ENCODE measurements at places on chromosomes 13 and 19. TPM values are rescaled to one million over a fixed set of nuclear protein-coding genes. Genes with fewer than 3 reads are reported as not detected.
A peak's percentile ranks its signal among the peaks of the same experiment; 100 is the strongest.

DNA sequence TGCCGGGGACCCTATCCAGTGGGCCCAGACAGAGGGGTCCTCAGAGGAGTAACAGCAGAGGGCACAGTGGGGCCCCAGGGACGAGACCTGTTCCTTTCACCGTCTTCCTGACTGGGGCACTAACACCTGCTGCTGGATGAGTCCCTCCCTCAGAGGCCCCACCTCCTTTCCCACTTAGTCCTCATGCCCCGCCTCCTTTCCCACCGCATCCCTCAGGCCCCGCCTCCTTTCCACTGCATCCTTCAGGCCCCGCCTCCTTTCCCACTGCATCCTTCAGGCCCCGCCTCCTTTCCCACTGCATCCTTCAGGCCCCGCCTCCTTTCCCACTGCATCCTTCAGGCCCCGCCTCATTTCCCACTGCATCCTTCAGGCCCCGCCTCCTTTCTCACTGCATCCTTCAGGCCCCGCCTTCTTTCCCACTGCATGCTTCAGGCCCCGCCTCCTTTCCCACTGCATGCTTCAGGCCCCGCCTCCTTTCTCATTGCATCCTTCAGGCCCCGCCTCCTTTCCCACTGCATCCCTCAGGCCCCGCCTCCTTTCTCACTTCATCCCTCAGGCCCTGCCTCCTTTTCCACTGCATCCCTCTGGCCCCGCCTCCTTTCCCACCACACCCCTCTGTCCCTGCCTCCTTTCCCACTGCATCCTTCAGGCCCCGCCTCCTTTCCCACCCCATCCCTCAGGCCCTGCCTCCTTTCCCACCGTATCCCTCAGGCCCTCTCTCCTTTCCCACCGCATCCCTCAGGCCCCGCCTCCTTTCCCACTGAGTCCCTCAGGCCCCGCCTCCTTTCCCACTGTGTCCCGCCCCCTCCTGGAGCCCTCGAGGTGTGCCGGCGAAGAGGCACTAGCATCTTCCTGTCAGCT lies 6.7 kb downstream of the SPPL2B start:
- no peaks in the 10 kb centered on the region for H3K27me3 ChIP-seq
- H3K36me3 ChIP-seq = peaks cover 6% of the 10 kb centered on the region
- no peak for DNase-seq
- H3K4me3 ChIP-seq = no peak overlapping the region
- no peaks in the 10 kb centered on the region for H3K4me1 ChIP-seq

DNA sequence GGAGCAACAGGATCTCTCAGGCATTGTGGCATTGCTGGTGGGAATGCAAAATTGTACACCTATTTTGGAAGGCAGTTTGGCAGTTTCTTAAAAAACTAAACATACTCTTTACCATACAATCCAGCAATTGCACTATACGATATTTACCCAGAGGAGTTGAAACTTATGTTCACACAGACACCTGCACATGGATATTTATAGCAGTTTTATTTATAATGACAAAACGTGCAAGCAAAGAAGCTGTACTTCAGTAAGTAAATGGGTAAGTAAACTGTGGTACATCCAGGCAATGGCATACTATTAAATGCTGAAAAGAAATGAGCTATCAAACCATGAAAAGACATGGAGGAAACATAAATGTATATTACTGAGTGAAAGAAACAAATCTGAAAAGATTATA lies 71.6 kb upstream of the UBAC2 start:
- H3K27ac ChIP-seq = no peak overlapping the region
- H3K4me1 ChIP-seq = peaks cover 3% of the 10 kb centered on the region
- no peaks in the 10 kb centered on the region for H3K36me3 ChIP-seq
- H3K4me3 ChIP-seq = no peak overlapping the region

- H3K4me3 ChIP-seq = no peak overlapping the region
- no peak for DNase-seq
- H3K27me3 ChIP-seq = no peaks in the 10 kb centered on the region
- H3K36me3 ChIP-seq = peaks cover 18% of the 10 kb centered on the region
These were observed 1.5 kb downstream of the ZNF296 start for GRCh38 chr19:45074744-45075300.

- no peaks in the 10 kb centered on the region for H3K4me1 ChIP-seq
- H3K4me3 ChIP-seq = no peak overlapping the region
- no peak for DNase-seq
- no peak overlapping the region for H3K27ac ChIP-seq
- H3K27me3 ChIP-seq = no peaks in the 10 kb centered on the region
These were observed 327.4 kb upstream of the ZNF507 start for GRCh38 chr19:32018014-32018413.

Gene TYROBP
- total RNA-seq = not detected

- no peaks in the 10 kb centered on the region for H3K36me3 ChIP-seq
- H3K4me1 ChIP-seq = peaks cover 27% of the 10 kb centered on the region
- no peak overlapping the region for H3K27ac ChIP-seq
- DNase-seq = no peak
- H3K4me3 ChIP-seq = no peak overlapping the region
These were observed 76.2 kb downstream of the DHRS12 start for GRCh38 chr13:51727634-51728274.

DNA sequence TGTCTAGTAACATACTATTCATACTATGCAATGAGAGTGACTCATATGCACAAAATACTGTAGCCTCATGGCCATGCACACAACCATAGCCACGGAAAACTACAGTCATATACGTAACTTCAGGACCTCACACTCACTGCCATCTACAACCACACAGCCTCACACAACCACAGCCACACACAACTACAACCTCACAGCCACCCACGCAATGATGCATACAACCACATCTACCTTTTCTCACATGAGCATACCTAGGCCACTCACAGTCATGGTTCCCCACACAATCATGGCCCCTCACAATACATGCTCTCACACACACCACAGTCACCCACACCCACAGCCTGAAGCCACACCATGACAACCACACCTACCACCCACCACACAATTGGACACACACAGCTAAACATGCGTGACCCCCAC lies 8.7 kb upstream of the TNFSF14 start:
- no peaks in the 10 kb centered on the region for H3K4me1 ChIP-seq
- H3K4me3 ChIP-seq = no peak overlapping the region
- H3K36me3 ChIP-seq = no peaks in the 10 kb centered on the region
- no peak for DNase-seq

DNA sequence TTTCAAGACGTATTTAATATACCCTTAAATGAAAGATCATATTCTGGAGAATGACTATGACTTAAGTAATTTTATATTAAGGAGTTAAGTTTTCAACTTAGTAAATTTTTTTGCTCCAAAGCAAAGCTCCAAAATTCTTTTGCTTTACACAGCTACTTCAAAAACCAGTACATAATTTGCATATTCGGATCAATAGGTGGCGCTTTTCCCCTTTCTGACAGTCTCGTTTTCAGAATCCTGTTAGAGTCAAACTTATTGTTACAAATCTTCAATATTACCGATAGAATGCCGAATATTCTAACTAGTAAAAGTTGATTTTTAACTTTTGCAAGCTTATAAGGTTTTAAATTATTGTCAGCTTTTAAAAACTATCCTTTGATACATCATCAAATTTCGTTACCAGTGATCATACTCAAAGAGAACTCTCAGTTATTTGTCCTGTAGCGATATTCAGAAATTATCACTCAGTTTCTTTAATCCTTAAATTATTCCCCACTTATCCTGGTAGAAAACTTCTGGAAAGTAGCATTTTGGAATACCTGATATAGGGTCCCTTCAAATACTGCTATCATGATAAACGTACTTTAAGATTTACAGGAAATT lies 852.7 kb upstream of the KLHL1 start:
- no peak overlapping the region for H3K4me3 ChIP-seq
- no peaks in the 10 kb centered on the region for H3K27me3 ChIP-seq
- DNase-seq = peak; percentile 13

DNA sequence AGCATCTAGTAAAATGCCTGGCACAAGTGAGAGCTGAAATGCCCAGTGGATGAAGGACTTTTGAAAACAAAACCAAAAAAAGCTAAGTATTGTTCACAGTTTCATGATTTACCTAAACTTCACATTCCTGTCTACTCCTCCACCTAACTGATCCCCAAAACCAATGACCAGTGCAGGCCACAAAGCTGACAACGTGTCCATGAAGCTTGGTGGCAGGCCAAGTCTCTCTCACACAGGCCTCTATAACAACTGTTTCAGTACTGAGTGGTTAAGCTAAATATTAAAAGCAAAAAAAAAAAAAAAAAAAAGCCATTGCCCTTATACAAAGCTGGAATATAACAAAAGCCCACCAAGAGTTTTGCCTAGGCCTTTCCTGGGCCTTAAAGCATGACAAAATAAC lies 36.4 kb downstream of the STK24 start:
- no peak overlapping the region for H3K27ac ChIP-seq
- H3K27me3 ChIP-seq = no peaks in the 10 kb centered on the region
- DNase-seq = no peak
- H3K4me3 ChIP-seq = no peak overlapping the region
- peaks cover 2% of the 10 kb centered on the region for H3K36me3 ChIP-seq

Gene IRGC
- not detected for total RNA-seq

GRCh38 chr19:14553939-14554243 lies 18.0 kb downstream of the NDUFB7 start:
- no peak overlapping the region for H3K27ac ChIP-seq
- H3K4me1 ChIP-seq = peaks cover 6% of the 10 kb centered on the region
- no peak overlapping the region for H3K4me3 ChIP-seq
- H3K36me3 ChIP-seq = no peaks in the 10 kb centered on the region
- DNase-seq = no peak

Gene ZNF85
- total RNA-seq = 5.9 TPM

GRCh38 chr13:25286308-25286968 lies 850 bp downstream of the MTMR6 start:
- H3K27ac ChIP-seq = peak overlapping the region; percentile 72
- no peaks in the 10 kb centered on the region for H3K4me1 ChIP-seq
- H3K36me3 ChIP-seq = no peaks in the 10 kb centered on the region
- DNase-seq = peak; percentile 58
- H3K4me3 ChIP-seq = peak overlapping the region; percentile 93

DNA sequence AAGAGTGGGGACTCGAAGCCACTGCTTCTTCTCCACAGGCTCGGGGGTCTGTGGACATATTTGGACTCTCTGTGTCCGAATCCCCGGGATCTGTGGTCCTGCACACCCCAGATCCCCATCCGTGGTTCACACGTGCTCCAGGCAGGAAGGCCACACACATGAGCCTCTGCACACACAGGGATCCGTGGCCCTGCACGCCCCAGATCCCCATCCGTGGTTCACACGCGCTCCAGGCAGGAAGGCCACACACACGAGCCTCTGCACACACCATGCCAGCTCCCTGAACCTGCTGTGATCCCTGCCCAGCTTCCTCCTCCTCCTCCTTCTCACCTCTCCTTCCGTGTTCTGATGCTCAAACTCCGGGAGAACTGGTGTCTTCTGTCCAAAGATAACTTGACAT lies 3.1 kb downstream of the TEX29 start:
- H3K27me3 ChIP-seq = peaks cover 3% of the 10 kb centered on the region
- H3K4me1 ChIP-seq = no peaks in the 10 kb centered on the region
- no peaks in the 10 kb centered on the region for H3K36me3 ChIP-seq
- DNase-seq = no peak
- H3K4me3 ChIP-seq = no peak overlapping the region
- no peak overlapping the region for H3K27ac ChIP-seq

DNA sequence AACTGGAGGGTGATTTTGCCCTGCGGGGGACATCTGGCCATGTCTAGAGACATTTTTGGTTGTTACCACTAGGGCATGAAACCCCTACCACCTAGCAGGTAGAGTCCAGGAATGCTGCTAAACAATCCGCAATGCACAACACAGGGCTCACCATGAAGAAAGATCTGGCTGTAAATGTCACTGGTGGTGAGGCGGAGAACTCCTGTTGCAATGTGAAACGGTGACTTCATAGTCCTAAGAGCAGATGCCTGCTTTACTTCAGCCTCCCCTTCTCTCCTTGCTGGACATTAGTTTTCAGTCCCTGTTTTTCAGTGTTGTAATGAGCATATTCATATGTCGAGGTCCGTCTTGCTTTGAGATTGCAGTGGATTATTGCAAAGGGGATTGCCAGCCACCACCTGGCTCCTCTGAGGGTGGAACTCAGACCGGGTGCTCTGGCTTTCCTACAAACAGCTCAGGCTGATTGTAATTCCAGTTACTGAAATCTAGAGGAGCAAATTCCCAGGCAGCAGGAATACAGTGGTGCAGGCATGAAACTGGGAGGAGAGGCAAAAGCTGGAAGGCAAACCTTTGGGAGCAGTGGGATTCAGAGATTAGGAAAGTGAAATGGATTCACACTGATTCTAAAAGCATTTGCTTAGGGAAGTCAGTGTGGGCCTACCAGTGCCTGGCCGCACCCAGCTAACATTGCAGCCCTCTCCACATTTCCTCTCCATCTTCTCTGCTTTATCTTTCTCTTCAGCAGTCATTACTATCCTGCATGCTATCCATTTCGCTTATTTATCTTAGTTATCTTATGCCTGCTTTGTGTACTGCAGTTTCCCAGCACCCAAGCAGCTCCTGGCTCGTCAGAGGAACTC lies 76.1 kb upstream of the PCDH8 start:
- no peaks in the 10 kb centered on the region for H3K4me1 ChIP-seq
- H3K4me3 ChIP-seq = no peak overlapping the region
- no peaks in the 10 kb centered on the region for H3K27me3 ChIP-seq
- no peaks in the 10 kb centered on the region for H3K36me3 ChIP-seq
- no peak overlapping the region for H3K27ac ChIP-seq
- DNase-seq = no peak

Gene LPAR2
- total RNA-seq = under 0.01 TPM

DNA sequence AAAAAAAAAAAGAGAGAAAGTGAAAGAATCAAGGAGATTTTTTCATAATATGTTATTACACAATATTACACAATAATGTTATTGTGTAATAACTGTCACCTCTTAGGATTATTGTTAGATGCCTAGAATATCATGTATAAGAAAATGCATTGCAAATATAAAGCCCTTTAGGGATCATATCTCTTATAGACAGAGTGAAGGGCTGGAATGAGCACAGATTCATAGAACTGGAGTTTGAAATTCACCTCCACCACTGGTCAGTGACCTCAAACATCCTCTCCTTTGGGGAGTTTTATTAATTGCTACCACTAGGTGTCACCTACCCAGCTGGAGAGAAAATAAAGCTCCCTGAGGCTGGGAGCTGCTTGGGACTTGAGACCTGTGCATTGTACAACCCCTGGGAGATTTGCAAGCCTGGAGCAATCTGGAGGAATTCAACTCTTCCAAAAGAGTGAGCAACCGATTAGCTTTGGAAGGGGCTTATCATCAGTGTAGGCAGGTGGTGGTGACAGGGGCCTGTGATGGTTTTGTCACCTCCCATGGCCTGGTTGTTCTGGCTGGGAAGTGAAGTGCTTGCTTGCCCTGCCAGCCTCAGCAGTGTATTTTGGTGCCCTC lies 30.3 kb upstream of the FRY start:
- H3K27me3 ChIP-seq = no peaks in the 10 kb centered on the region
- H3K36me3 ChIP-seq = no peaks in the 10 kb centered on the region
- DNase-seq = peak; percentile 41
- no peak overlapping the region for H3K4me3 ChIP-seq
- H3K4me1 ChIP-seq = no peaks in the 10 kb centered on the region

Gene PRX
- 0.90 TPM for total RNA-seq

DNA sequence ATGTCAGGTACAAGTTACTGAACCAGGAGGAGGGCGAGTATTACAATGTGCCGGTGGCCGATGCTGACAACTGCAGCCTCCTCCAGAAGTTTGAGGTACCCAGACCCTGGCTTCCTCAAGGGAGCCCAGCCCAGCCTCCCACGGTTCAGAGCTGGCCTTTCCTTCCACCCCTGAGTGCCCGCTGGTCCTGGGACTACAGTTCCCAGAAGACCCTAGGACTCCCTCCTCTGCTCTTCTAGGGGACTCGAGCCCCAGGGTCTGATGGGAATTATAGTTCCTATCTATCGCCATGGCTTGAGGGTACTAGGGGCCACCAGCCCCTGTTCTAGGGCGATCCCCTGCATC lies 11.0 kb downstream of the PRKCG start:
- peaks cover 19% of the 10 kb centered on the region for H3K27me3 ChIP-seq
- no peaks in the 10 kb centered on the region for H3K36me3 ChIP-seq
- no peak overlapping the region for H3K4me3 ChIP-seq
- no peak overlapping the region for H3K27ac ChIP-seq

Gene ZNF471
- total RNA-seq = 2.3 TPM

All from IMR-90 (cell line).